ENCODE measurements at places on chromosomes 11 and 22. TPM values are rescaled to one million over a fixed set of nuclear protein-coding genes. Genes with fewer than 3 reads are reported as not detected.

Gene GP1BB
- total RNA-seq, result 0.79 TPM

GRCh38 chr11:64489831-64490441 is 101.1 kb upstream of the SLC22A12 start:
- no peak for DNase-seq

GRCh38 chr11:55895216-55895615 is 12.1 kb downstream of the TRIM51 start:
- no peak for DNase-seq

- no peak for DNase-seq
Observed at GRCh38 chr11:1224111-1224490, 1.2 kb downstream of the MUC5B start.
